ENCODE measurements at places on chromosomes 2 and 18. TPM values are rescaled to one million over a fixed set of nuclear protein-coding genes. Genes with fewer than 3 reads are reported as not detected.

GPBAR1 gene
- total RNA-seq: 1.6 TPM

LRPPRC gene
- total RNA-seq: 200 TPM

SLC5A7 gene
- 0.17 TPM for total RNA-seq

CNDP1 gene
- total RNA-seq: not detected

GRCh38 chr2:43241558-43241957 lies 15.2 kb upstream of the ZFP36L2 start:
- H3K27ac ChIP-seq: no peak overlapping the region
- no peaks in the 10 kb centered on the region for H3K27me3 ChIP-seq
- DNase-seq: peak; percentile 50
- H3K36me3 ChIP-seq: no peaks in the 10 kb centered on the region

G6PC2 gene
- total RNA-seq: not detected

- H3K4me3 ChIP-seq: no peak overlapping the region
- peaks cover 58% of the 10 kb centered on the region for H3K4me1 ChIP-seq
- DNase-seq: no peak
These were observed 11.6 kb downstream of the ZEB2 start for GRCh38 chr2:144508172-144508851.

PJVK gene
- 3.0 TPM for total RNA-seq

Measured in GM23338 (cell line).